ENCODE measurements at places on chromosomes 5 and 9.

- DNase-seq, result no peak
These were observed 21.5 kb downstream of the CWC27 start for GRCh38 chr5:64790210-64790609.

DNA sequence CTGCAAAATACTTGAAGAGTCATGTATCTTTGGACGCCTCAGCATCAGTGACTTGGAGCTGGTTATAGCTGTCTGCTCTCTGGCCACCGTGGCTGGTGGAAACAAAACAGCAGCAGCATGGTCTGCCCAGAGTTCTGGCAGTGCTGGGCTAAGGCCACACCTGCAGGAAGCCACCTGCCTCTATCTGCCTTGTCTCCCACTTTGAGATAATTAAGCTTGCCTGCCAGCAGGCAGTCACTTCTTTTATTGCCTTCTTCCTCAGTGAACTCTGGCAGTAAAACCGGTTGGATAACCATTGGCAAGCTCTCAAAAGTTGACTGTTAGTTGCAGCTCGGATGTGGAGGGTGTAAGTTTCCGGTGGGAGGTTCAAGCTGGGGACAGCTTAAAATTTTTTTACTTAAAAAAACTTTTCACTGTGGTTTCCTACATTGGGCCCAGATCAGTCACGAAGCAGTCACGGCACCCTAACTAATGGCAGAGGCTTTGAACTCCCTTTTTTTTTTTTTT, 4.9 kb downstream of the SMIM3 start:
- peak; percentile 66 for DNase-seq

DNA sequence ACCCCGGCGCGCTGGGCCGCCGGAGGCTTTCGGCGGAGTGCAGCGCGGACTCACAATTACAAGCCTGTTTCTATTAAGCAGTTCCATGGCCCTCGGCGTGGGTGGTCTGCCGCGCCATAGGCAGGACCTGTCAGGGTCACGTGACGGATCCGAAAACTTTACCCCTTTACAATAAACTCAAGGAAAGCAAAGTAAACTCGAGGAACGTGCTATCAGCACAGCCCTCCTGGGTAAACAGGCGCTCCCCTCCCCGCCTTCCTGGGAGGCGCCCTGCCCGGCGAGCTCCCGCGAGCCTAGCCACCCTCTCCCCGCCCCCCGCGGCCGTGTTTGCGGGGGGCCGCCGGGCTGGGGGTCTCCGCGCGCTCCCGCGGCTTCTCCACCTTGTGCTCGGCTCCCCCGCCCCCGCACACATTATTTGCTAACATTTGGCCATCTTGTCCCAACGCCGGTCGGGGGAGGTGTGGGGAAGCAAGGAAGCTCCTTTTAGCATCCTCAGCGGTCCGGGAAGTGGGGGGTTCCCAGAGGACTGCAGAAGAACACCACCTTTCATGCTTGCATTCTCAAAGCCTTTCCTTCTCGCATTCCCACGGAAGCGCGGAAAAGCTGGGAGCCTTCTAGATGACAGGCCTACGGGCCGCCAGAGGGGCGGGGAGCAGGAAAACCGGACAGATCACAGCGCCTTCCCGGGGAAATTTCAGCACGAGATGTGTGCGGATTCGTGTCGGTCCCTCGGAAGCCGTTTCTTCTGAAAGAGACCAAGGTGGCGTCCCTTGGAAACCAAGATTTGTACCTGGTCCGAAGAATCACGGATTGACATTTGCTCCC, at the start of gene PTCH1:
Gene PTCH1, minus strand, starts transcription at position 238 of the 825 bp plus-strand sequence.
- DNase-seq, result peak; percentile 32

GRCh38 chr9:75457474-75458011, 369.2 kb downstream of the OSTF1 start:
- DNase-seq, result no peak

- no peak for DNase-seq
These were observed 2.5 kb upstream of the CPLANE1 start for GRCh38 chr5:37251665-37252064.
